Stimulated activated CD4-positive, alpha-beta T cell treated with anti-CD3 and anti-CD28 coated beads, TNF-alpha, amount 100 ng/mL, for 1 hour (primary cell): ENCODE measurements at places on chromosomes 5 and 9.

GRCh38 chr9:108521063-108521590 is 334.7 kb downstream of the ACTL7B start:
- no peak for DNase-seq

GRCh38 chr5:172906436-172906835 is 52.8 kb upstream of the RPL26L1 start:
- no peak for DNase-seq

DNA sequence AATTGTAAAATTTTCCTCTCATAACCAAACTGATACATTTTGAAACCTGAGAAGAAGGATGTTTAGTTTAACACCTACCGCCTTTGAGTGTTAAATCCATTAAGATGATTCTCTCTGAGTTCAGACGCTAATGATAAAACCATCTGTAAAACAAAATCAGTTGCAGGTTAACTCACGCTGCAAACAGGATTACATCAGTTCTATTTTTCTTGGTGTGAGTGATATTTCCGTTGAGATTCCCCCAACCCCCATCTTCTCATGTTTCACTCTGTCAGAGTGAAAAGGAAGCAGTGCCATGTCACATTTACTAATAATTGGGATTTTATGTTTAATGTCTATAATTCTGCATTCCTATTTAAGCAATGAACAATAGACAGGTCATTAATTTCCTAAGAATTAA is 146.5 kb downstream of the FANCC start:
- no peak for DNase-seq

DNA sequence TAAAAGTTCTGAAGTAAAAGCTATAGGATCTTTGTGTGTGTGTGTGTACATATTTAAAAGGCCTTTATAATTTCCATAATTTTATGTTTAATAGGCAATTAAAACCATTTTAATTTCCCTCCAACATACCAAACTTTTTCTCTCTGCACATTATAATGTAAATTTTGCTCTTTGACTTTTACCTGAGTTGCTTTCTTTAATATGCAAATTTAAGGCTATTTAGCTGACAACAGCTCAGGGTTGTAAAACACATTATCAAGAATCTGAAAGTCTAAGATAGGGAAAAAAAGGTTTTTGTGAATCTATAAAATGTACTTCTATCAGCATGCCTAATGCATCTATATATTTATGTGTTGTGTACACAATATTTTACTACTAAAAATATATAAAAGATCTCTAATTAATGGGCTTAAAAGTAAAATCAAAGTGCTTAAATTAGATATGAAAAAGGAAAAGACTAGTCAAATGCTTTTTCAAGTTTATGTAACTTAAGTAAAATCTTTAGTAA is 239.6 kb upstream of the RAI14 start:
- no peak for DNase-seq

DNA sequence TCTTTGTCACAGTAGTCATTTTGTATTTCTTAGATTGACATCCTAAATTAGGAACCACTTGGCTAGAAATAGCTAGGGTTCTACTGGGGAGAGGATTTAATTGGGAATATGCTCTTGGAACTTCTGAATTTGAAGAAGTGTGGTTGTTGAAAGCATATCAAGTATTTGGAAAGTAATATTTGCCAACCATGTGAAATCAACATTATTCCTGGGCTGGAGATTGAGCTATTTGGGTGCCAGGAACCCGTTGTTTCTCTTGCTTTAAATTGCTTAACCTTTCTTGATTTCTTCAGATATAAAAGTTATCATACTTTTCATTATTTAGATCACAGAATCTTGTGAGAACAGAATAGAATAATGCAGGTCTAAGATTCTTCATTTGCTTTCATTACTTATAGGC is 178.4 kb upstream of the ELL2 start:
- no peak for DNase-seq

DNA sequence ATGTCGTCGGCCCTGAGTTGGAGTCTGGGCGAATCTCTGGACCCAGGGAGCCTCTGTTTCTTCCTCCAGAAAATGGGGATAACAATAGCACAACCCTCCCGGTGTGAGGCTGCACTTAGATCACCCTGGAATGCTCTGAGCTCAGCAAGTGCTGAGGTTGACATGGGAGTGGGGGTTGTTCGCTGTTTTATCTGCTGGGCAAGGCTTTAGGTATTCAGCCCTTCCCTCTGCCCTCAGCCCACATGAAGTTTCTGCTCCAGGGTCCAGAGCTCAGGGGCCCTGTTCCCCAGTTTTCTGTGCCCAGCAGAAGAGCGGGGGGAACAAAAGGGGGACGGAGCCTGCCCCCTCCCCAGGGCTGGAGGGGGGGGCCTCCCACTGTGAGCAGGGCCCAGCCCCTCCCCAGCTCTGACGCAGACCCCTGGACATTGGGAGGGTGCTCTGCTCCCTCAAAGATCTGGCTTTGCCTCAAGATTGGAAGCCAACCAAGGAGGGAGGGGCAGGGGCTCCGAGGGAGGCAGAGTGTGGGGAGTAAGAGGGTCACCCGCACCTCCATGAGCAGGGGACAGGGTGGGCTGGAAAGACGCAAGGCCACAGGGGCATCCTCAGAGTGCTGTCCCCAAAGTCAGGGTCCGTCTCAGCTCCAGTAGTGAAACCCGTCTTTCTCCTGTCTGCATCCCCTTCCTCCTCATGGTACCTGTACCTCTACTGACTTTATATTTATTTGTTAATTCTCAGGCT is 215.6 kb downstream of the C9orf50 start:
- no peak for DNase-seq

DNA sequence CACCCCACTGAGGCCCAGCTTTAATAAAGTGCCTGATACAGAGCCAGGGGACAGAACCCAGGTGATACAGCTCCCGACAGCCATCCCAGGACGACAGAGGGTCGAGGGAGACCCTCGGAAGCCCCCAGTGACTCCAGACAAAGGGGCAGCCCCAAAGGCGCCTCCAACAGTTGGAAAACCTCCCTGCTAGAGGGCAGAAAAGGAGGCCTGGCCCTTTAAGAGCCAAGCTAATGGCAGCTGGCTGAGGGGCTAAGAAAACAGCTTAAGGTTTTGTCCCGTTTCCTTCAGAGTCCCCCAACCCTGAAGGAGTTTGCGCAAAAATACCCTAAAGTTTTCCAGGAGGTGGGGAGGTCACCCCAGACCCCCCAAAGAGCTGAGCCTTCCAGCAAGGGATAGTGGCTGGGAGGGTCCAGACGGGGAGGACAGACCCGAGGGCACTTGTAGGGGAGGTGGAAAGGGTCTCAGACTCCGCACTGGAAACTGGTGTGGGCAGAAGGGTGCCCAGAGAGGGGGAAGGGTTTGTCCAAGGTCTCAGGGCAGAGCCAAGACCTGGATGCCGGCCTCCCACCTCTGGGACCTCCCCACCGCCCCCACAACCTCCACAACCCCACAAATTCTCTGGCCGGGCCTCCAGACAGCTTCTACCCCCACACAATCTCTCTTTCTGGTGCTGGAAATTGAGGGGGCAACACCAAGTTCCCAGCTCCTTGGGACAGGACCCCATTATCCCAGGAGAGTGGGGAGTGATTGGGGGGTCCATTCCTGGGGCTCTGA is 8.2 kb upstream of the AK1 start:
- no peak for DNase-seq

GRCh38 chr9:4661611-4662010 is 483 bp upstream of the PLPP6 start:
- DNase-seq: no peak

- DNase-seq: no peak
Observed at GRCh38 chr5:34656001-34656699, at the start of gene RAI14. RAI14 (plus strand) TSS chr5:34656328; CDS start chr5:34686920, 30,592 bp downstream.

- DNase-seq: no peak
Observed at GRCh38 chr5:4191041-4191440, 595.4 kb downstream of the IRX1 start.
